CD4-positive, alpha-beta T cell (primary cell): ENCODE measurements at places on chromosomes 1 and 21.

GRCh38 chr1:119467219-119467618 lies 39.8 kb upstream of the HSD3B1 start:
- peaks cover 2% of the 10 kb centered on the region for H3K27me3 ChIP-seq
- H3K36me3 ChIP-seq = no peaks in the 10 kb centered on the region
- H3K27ac ChIP-seq = no peak overlapping the region
- no peak overlapping the region for H3K4me3 ChIP-seq
- no peak for DNase-seq

DNA sequence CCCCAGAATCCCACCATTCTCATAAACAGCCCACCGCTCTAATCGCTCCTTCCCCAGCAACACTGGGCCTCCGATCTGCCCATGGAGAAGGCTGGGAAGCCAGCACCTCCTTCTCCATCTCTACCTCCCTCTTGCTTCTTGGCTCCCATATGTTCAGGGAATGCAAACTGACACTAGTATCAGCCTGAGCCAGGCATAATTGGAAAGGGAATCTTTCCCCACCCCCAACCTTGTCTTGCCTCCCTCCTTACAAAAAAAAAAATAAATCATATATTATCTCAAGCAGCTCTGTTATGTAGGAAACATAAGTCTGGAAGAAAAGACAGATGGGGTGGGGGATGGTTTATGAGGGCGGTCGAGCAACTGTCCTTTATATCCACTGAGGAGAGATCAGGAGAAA lies 127.2 kb downstream of the NAV1 start:
- H3K27ac ChIP-seq = no peak overlapping the region
- H3K4me1 ChIP-seq = no peaks in the 10 kb centered on the region
- H3K4me3 ChIP-seq = no peak overlapping the region
- H3K36me3 ChIP-seq = no peaks in the 10 kb centered on the region
- no peaks in the 10 kb centered on the region for H3K27me3 ChIP-seq

DNA sequence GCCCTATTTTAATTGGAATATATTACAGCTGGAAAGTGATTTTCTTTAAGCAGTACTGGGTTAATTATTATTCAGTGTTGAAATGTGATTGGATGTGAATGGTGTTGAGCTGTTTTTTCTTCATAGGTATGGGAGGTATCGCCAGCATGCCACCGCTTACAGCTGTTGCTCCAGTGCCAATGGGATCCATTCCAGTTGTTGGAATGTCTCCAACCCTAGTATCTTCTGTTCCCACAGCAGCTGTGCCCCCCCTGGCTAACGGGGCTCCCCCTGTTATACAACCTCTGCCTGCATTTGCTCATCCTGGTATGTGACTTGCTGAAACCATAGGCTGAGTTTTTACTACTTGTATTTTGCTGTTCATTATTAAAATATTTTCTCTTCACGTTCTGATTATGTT lies 107.7 kb downstream of the ITSN1 start:
- H3K4me3 ChIP-seq = no peak overlapping the region
- no peaks in the 10 kb centered on the region for H3K27me3 ChIP-seq
- no peak for DNase-seq
- H3K4me1 ChIP-seq = no peaks in the 10 kb centered on the region

- no peak overlapping the region for H3K4me3 ChIP-seq
- no peak overlapping the region for H3K27ac ChIP-seq
- H3K36me3 ChIP-seq = no peaks in the 10 kb centered on the region
- H3K4me1 ChIP-seq = peaks cover 23% of the 10 kb centered on the region
Measured at GRCh38 chr1:9877962-9878361, 32.1 kb downstream of the CTNNBIP1 start.

- H3K27me3 ChIP-seq = no peaks in the 10 kb centered on the region
- no peak for DNase-seq
- H3K4me3 ChIP-seq = no peak overlapping the region
- H3K27ac ChIP-seq = no peak overlapping the region
- no peaks in the 10 kb centered on the region for H3K36me3 ChIP-seq
- peaks cover 7% of the 10 kb centered on the region for H3K4me1 ChIP-seq
Measured at GRCh38 chr1:40014253-40014706, 26.2 kb upstream of the CAP1 start.

- H3K27ac ChIP-seq = no peak overlapping the region
- DNase-seq = no peak
- H3K36me3 ChIP-seq = no peaks in the 10 kb centered on the region
- no peaks in the 10 kb centered on the region for H3K4me1 ChIP-seq
Measured at GRCh38 chr1:223175032-223175431, 32.0 kb upstream of the TLR5 start.

- H3K27ac ChIP-seq = no peak overlapping the region
- no peaks in the 10 kb centered on the region for H3K36me3 ChIP-seq
- H3K4me3 ChIP-seq = no peak overlapping the region
- H3K27me3 ChIP-seq = no peaks in the 10 kb centered on the region
Measured at GRCh38 chr1:61389194-61389925, 307.0 kb downstream of the NFIA start.

GRCh38 chr1:240086726-240087125 lies 5.0 kb upstream of the FMN2 start:
- peaks cover 16% of the 10 kb centered on the region for H3K27me3 ChIP-seq
- no peaks in the 10 kb centered on the region for H3K36me3 ChIP-seq
- no peaks in the 10 kb centered on the region for H3K4me1 ChIP-seq
- no peak overlapping the region for H3K27ac ChIP-seq
- DNase-seq = no peak

DNA sequence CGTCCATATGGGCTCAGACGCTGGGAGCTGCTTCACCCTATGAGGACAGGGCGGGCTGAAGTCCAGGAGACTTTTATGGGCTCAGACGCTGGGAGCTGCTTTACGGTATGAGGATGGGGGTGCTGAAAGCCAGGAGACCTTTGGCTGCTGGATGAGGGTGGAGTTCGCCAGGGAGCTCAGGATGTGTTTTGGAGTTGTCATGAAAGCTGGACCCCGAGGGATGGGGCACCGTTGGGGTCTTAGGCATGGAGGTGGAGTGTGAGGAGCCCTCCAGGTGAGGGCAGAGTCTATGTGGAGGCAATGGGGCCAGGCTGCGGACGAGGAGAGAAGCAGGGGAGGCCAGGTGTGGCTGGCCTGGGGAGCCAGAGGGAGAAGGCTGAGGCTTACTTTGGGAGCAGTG lies 27.5 kb downstream of the TRPM2 start:
- H3K4me1 ChIP-seq = peaks cover 6% of the 10 kb centered on the region
- H3K36me3 ChIP-seq = no peaks in the 10 kb centered on the region
- H3K27me3 ChIP-seq = no peaks in the 10 kb centered on the region
- no peak for DNase-seq
- no peak overlapping the region for H3K27ac ChIP-seq
